ENCODE measurements at places on chromosomes 3 and 15. TPM values are rescaled to one million over a fixed set of nuclear protein-coding genes. Genes with fewer than 3 reads are reported as not detected.

The SGO1 gene
- 0.73 TPM for total RNA-seq

The RFTN1 gene
- 50.4 TPM for total RNA-seq

The PIERCE2 gene
- total RNA-seq: 0.31 TPM

The ZNF662 gene
- total RNA-seq: 1.2 TPM

The ATP8B4 gene
- 8.2 TPM for total RNA-seq

The FAM174B gene
- 1.5 TPM for total RNA-seq

The C2CD4A gene
- total RNA-seq: 0.21 TPM

The P2RY12 gene
- 14.1 TPM for total RNA-seq

The ENTPD3 gene
- total RNA-seq: 0.10 TPM

The ATP10A gene
- total RNA-seq: 15.8 TPM

The CHRFAM7A gene
- total RNA-seq: 5.1 TPM

The ARL14 gene
- total RNA-seq: not detected

The OIP5 gene
- total RNA-seq: 0.21 TPM

The ZKSCAN7 gene
- total RNA-seq: 0.42 TPM
